COR-L47 (cell line): ENCODE measurements at places on chromosomes 6 and 20.

DNA sequence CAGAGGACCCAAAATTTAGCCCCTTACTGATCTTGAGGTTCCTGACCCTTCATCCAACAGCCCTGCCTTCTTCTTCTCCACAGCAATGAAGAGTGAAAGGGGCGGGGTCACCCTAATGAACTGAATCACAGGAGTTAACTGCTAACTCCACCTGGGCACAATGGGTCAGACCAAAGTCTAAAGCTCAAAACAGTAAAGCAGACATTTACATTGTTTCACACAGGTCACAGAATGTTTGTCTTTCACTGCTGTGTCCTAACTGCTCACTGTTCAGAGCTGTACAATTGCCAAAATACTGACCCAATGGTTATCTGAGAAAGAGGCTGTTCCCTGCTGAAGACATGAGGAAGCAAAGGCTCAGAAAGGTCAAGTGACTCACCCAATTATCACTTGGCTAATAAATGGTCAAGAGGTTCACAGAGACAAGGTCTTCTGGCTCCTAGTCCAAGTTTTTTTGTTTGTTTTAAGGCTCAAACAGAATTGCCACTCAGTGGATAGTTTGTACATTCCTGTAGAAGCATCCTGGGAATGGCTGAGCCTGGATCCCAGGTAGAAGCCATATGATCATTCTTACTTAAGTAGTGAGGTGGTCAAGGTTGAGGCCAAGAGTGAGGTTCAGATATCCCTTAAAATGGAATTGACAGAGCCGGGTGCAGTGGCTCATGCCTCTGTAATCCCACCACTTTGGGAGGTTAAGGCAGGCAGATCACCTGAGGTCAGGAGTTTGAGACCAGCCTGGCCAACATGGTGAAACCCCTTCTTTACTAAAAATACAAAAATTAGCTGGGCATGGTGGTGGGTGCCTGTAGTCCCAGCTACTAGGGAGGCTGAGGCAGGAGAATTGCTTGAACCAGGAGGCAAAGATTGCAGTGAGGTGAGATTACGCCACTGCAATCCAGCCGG lies 35.1 kb upstream of the FAM83C start:
- DNase-seq: no peak

- no peak for DNase-seq
Measured at GRCh38 chr6:129312880-129313279, 397.1 kb downstream of the ARHGAP18 start.

DNA sequence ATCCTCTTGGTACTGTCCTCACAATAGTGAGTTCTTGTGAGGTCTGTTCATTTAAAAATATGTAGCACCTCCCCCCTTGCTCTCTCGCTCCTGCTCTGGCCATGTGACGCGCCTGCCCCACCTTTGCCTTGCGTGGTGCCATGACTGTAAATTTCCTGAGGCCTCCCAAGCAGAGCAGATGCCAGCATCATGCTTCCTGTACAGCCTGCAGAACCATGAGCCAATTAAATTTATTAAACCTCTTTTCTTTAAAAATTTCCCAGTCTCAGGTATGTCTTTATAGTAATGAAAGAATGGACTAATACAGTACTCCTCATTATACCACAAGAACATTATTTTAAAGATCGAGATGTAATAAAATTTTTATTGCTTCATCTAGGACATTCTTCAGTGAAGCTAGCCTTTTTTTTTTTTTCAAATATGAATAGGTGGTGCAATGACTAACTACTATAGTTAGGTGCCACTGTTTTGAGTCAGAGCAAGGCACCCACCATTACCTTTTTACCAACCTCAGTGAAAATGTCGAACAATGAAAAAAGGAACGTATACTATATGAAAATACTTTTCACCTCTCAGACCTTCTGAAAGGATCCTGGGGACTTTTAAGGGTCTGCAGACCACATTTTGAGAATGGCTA lies 191.1 kb upstream of the SGK1 start:
- DNase-seq: no peak

- DNase-seq: no peak
Measured at GRCh38 chr6:105120570-105120969, 59.2 kb downstream of the POPDC3 start.

GRCh38 chr6:157226761-157227160 lies 96.6 kb downstream of the TMEM242 start:
- no peak for DNase-seq

DNA sequence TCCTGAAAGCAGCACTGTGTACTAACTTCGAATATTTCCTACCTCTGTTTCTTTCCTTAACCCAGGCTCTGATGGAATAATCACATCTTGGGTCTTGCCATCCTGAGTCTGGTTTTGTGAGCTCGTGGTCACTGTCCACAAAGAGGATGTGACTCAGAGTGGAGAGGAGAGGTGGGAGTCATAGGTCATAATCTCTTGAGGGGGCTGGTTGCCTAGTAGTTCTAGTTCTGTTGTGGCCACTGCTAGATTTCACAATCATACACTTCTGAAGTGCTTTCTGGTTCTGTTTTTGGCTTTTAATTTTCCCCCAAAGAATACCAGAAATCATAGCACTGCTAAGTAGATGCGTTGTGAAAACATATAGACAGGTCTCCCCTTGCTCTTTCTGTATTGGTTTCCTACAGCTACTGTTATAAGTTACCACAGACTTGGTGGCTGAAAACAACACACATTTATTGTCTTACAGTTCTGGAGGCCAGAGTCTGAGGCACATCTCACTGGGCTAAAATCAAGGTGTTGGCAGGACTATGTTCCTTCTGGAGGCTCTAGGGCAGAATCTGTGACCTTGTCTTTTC lies 102.8 kb downstream of the NRSN1 start:
- DNase-seq: no peak

GRCh38 chr6:143549221-143549948 lies 37.9 kb upstream of the FUCA2 start:
- no peak for DNase-seq

DNA sequence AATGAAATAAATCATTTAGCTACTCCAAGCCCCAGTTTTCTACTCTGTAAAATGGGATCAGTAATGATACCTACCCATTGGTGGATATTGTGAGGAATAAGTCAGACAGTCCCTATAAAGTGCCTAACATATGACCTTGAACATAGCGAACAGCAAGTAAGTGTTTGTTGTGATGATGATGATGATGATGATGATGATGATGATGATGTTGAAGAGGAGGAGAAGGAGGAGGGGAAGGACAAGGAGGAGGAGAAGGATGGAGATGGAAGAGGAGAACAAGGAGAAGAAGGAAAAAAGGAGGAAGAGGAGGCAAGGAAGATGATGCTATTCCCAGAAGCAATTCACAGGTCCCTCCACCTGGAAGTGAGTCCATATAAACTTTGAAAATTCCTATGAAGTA lies 264.3 kb downstream of the MAFB start:
- no peak for DNase-seq

- DNase-seq: no peak
Measured at GRCh38 chr6:85684809-85685171, 42.1 kb upstream of the SYNCRIP start.

- no peak for DNase-seq
Measured at GRCh38 chr6:34689742-34690141, 6.8 kb downstream of the ILRUN start.

GRCh38 chr20:39390186-39390585 lies 428.0 kb downstream of the DHX35 start:
- DNase-seq: no peak
